ENCODE measurements at places on chromosomes 6 and 20. TPM values are rescaled to one million over a fixed set of nuclear protein-coding genes. Genes with fewer than 3 reads are reported as not detected.

DNA sequence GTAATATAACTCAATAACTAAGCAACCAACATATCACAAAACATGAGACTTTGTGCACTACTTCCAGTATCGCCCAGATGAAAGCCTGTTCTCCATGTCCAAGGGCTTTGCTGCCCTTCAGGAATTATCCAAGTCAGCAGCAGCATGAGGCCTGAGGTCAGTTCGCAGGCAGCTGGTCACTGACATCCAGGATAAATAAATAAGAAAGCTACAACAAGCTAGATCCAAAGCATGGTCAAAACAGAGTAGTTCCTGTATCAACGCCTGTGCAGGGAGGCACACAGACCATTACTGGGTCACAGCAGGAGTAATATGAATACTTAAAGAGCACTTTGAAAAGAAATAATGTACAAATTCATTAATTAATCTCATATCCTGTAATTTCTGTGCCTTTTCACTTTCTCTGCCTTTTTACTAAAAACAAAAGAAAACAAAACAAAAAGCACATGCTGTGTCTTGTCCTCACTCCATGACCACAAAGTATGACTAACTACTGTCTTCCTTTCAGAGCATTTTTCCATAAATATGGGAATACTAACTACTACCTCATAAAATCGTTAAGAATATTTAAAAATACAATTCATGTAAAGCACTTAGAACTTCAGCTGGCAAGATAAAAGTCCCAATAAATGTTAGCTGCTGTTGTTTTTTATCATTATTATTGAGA is 374.9 kb upstream of the IRAK1BP1 start:
- H3K4me3 ChIP-seq = no peak overlapping the region
- H3K36me3 ChIP-seq = no peaks in the 10 kb centered on the region
- H3K27ac ChIP-seq = no peak overlapping the region
- no peaks in the 10 kb centered on the region for H3K4me1 ChIP-seq
- H3K27me3 ChIP-seq = no peaks in the 10 kb centered on the region
- no peak for DNase-seq

DNA sequence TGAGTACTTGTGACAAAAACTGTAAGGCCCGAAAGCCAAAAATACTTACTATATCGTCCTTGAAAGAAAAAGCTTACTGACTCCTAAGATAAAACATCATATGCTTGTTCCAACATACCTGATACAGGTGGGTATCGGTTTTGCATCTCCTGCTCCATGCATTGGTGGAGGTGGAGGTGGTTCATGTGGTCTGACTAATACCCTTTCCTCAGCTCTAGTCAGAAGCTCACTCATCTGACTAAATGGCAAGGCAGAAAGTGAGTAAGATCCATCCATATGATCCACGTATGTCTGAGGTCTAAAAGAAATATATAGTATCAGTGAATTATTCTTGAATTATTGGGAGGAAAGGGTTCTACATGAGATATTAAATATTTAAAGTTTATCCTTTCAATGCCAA is 76.2 kb downstream of the WASF1 start:
- no peaks in the 10 kb centered on the region for H3K36me3 ChIP-seq
- H3K27me3 ChIP-seq = no peaks in the 10 kb centered on the region
- H3K4me1 ChIP-seq = peaks cover 4% of the 10 kb centered on the region
- no peak overlapping the region for H3K4me3 ChIP-seq

- no peaks in the 10 kb centered on the region for H3K4me1 ChIP-seq
- DNase-seq = no peak
- H3K4me3 ChIP-seq = no peak overlapping the region
- no peak overlapping the region for H3K27ac ChIP-seq
- H3K36me3 ChIP-seq = no peaks in the 10 kb centered on the region
Measured at GRCh38 chr6:4167833-4168232, 32.5 kb upstream of the ECI2 start.

Gene RGL2
- 120 TPM for polyA plus RNA-seq

Gene SLC17A1
- polyA plus RNA-seq = not detected

Gene TTK
- polyA plus RNA-seq = 5.5 TPM
